ENCODE measurements at places on chromosomes 13 and 19. TPM values are rescaled to one million over a fixed set of nuclear protein-coding genes. Genes with fewer than 3 reads are reported as not detected.

COX6B1 gene
- total RNA-seq = 930 TPM

WASF3 gene
- total RNA-seq = 1.1 TPM

IRGC gene
- total RNA-seq = not detected

GRCh38 chr13:62387647-62388046, 972.0 kb upstream of the PCDH20 start:
- DNase-seq = no peak

DNA sequence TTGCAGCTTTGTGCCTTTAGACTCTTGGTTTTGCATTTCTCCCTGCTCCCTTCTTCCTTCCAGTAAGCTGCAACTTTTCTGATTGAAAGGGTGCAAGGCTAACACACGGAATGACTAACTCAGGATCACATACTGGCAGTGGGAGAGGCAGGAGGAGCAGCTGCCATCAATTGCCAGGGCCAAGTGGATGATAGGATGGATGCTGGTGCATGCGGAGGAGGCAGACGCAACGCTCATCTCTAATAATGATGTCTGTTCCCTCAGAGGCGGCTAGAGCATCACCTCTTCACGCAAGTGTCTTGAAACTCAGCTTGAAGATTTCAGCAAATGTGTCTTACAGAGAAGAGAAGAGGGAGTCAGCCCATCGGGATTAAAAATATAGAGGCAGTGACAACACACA, 49.5 kb upstream of the TPM4 start:
- DNase-seq = no peak

DNA sequence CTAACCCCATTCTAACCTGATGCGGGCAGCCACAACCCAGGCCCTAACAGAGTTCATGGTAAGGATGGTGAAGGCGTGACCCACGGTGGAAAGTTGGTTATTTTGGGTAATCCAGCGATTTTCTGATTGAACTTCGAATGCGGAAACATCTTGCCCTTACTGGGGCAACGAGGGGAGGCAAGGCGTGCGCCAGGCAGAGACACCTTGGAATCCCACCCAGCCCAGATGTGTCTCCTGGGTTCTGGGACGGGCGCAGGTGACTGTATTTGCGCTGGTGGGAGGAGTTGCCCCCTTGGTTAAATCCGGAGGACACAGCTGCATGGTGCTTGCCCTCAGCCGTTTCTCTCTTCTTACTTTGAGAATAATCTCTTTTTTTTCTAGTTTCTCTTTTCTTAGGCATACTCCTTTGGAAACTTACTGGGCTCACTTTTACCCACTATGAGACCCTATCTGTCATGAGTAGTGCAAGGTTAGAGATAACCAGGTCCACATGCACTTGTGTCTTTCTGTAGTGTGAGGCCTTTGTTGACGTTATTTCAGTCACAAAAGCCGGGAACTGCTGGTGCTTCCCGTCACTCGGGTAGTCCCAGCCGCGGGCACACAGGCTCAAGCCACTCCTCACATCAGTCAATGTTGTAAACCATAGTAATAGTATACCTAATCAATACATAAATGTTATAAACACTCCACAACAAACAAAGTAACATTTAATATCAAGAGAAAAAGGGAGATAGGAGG, 81.5 kb downstream of the ATP11A start:
- DNase-seq = no peak

DNA sequence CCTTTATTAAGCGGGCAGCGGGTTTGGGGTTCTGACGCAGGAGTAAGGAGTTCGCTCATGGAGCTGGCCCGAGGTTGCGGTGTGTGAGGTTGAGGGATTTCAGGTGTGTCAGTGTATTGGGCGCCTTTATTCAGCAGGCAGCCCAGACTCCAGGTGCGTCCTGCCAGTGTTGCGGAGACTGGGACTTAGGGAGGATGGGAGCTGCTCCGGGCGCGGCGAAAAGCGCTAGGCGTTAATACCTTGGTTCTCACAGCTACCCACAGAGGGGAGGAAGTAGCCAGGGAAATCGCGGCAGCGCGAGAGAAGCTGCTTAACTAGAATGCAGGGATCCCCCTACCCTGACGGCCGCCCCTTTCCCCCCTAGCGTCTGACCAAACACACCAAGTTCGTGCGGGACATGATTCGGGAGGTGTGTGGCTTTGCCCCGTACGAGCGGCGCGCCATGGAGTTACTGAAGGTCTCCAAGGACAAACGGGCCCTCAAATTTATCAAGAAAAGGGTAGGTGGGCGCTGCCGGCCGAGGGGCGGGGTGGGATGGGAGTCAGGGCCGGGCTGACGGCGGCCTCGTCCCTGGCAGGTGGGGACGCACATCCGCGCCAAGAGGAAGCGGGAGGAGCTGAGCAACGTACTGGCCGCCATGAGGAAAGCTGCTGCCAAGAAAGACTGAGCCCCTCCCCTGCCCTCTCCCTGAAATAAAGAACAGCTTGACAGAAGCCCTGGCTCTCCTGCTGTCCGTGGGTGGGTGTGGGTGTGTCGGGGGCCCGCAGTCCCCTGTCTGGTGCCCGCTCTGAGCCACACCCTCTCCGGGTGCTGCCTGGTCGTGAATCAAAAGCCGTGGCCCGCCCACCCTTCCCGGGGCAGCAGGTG, 1.1 kb downstream of the RPL36 start:
- DNase-seq = peak; percentile 46

- peak; percentile 22 for DNase-seq
Measured at GRCh38 chr13:112169941-112170822, 103.2 kb downstream of the SOX1 start.

- no peak for DNase-seq
Measured at GRCh38 chr19:32816555-32817099, 52.9 kb downstream of the SLC7A9 start.

GRCh38 chr13:50241479-50241878, 226.2 kb downstream of the KCNRG start:
- DNase-seq = no peak

All from Peyer's patch (tissue), 4 donors.